Jurkat, Clone E6-1 (cell line): ENCODE measurements at places on chromosomes 2 and 18.
A peak's percentile ranks its signal among the peaks of the same experiment; 100 is the strongest.

DNA sequence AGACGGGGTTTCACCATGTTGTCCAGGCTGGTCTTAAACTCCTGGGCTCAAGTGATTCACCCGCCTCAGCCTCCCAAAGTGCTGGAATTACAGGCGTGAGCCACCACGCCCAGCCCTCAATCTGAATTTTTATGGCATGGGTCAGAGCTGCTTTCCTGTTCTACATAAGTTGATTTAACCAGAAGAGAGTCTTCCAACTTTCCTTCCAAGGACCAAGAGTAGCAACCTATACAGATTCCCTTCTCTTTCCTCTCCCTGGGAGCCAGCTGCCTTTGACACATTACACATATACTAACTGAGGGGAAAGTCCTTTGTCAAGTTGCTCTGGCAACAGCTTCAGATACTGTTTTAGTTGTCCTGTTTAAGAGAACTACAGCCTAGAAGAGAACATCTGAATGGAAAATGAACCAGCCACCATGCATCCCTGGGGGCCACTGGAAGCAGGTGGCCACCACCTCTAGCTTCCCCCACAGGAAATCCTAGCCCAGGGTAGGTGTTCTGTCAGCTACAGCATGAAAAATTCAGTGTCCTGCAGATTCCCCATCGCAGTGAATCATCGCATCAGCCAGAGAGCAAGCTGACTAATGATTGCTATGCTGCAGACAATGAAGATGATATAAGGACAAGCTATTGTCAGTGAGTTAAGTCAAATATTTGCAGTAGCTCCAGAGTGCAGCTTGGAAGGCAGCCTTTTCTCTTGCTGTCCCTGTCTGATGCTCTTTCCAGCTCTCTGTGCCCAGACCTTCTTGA, 62.9 kb downstream of the POMC start:
- DNase-seq, result no peak

DNA sequence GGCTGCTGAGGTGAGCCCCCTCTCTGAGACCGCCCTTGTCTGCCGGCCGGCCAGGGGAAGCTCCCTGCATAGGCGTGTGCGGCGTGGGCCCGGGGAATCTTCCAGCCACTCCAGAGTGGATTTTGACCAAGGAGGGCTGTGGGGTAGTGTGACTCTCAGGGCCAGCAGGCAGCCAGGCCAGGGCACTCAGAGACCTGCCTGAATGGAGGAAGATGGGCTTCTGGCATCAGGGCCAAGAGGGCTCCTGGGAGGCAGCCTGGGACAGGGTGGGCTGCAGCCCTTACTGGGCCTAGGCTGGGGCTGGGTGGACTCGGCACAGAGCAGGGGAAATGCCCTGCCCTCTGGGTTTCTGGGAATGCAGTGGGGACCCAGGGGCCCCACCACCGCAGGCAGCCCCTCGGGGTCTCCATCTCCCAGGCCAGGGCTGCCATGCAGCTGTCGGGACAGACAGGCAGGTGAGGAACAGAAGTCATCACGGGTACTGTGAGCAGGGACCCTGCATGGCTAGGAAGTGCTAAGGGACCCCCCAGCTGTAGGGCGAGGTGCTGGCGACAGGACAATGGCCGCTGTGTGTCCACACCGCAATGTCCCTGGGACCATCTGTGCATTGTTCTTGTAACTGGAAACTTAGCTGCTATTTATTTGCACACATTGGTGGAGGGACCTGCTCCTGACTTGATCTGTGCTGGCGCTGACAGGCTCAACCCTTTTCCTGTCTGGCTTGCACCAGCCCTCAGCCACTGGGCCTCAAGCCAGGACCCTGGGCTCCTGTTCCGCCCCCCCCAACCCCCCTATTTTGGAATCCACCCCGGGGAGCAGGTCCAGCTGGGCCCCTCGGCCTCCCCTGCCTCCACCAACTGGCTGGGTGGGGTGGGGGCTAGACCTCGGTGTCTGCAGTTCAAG, 4.1 kb downstream of the PDCD1 start:
- DNase-seq, result no peak

GRCh38 chr2:100039291-100039980, 103.0 kb downstream of the AFF3 start:
- DNase-seq, result no peak

- no peak for DNase-seq
Measured at GRCh38 chr2:206218796-206219499, 55.5 kb upstream of the ZDBF2 start.

DNA sequence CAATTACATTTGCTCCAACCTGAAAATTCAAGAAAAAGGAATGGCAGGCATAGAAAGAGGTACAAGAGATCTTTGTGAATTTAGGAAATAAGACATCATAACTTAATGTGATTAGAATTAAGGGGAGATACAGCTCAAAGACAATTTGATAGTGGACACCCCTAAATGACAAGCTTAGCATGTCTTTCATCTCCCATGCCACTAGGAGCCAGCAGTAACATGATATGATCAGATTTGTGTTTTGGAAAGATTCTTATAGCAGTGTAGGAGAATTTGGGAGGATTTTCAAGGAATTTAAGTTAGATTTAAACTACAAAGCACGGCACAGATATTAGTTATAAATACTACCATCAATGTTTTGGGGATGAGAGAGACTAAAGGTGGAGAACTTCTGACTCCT, 340.8 kb downstream of the RDH14 start:
- no peak for DNase-seq

DNA sequence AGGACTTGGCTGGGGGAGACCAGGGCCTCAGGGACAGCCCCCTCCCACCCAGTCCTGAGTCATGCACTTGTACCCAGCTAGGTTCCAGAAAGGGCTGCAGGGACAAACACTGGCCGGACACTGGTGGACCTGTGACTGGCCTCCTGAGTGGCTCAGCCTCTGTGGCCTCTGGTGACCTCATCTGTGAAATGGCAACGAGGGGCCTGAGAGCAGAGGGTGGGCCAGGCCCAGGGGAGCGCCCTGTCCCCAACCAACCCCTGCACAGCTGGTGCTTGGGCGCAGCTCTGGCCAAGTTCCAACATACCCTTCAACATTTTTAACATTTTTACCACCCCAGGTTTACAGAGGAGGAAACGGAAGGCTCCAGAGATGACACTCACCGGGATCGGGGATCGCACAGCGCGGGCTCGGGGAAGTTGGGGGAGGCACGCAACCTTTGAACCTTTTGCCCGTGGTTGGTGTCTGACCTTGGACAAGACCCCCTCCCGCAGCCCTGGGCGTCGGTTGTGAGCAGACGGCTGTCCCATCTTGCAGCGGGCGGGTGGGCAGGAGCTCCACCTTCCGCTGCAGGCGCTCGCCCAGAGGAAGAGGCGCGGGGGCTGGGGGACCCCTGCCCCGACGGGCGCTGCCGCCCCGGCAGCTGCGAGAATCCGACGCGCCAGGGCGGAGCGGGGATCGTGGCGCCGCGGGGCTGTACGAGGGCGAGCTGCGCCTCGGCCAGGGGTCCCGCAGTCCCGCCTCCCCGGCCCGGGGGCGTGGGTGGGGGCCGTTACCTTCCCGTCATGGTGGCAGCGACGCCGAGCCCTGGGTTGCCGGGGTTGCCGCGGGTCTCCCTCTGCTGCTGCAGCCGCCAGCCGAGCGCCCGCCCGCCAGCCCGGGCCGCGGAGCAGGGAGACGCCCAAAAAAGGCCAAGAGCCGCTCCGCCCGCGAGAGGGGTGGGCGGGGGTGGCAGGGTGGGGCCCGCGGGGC, 805 bp downstream of the LIMS2 start:
- no peak for DNase-seq

GRCh38 chr18:30920351-30920750, 122.2 kb downstream of the DSC3 start:
- no peak for DNase-seq

GRCh38 chr2:195138435-195138834, 518.6 kb upstream of the SLC39A10 start:
- no peak for DNase-seq

- no peak for DNase-seq
Measured at GRCh38 chr2:157871415-157871814, 4.7 kb downstream of the ACVR1 start.

DNA sequence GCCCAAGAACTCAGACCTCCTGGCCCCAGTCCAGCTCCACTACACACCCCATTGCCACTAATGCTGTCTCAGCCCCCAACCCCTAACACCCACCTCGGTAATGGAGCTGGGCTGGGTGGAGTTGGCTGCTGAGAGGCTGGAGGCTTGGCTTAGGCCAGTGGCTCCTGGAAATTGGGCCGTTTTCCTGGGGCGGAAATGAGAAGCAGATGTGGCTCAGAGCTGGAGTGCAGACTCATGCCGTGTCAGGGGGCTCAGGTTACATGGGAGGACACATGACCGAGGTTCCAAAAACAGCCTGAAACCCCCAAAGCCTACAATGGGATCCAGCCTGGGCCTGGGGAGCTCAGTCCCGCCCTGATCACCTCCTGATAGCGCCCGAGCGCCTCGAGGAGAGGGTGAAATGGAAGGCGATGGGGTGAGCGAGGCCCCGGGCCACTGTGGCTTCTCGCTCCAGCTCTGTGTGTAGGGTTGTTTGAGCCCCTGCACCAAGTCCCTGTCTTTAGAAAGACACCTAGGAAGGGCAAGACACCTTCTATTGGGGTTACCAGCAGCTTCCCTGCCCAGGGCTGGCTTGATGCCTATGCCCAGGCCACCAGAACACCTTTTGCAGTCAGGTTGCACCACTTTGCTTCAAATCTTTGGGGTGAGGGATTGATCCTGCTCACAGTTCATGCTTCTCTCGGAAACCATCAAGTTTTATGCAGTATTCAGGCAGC, 175.7 kb upstream of the HAAO start:
- DNase-seq, result no peak

DNA sequence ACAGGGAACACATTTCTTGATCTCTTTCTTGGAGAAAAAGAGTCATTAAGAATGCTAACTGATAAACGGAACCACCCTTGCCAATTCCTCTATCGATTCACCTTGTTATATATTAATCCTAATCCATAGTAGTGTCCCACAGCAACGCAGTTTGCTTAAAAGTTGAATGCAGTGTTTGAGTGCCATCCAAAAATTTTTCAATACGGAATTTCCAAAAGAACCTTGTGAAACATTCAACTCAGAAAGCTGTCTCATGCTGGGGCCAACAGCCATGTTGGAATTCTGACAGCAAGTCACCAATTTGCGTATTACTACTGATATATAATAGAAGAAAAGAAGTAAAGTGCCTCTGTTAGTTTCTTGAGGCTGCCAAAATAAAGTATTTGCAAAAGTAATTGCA, 42.3 kb downstream of the ANXA4 start:
- DNase-seq, result no peak

DNA sequence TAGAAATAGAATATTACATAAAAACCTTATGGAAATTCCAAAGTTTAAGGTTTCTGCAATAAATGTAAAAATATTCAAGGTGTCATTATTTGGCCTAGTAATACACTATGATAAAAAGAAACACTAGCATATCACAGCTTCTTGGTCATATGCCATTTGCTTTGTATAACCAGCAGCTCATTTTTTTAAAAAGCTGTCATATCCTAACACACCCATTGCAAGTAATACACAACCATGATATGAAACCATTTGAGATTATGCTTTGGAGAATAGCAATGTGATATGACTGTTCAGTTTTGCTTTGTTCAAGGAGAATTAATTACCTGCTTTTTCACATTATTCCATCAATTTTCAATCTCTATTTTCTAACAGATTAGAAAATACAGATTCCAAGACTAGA, 149.0 kb downstream of the IKZF2 start:
- no peak for DNase-seq

GRCh38 chr2:215598376-215598975, 162.6 kb upstream of the FN1 start:
- no peak for DNase-seq

DNA sequence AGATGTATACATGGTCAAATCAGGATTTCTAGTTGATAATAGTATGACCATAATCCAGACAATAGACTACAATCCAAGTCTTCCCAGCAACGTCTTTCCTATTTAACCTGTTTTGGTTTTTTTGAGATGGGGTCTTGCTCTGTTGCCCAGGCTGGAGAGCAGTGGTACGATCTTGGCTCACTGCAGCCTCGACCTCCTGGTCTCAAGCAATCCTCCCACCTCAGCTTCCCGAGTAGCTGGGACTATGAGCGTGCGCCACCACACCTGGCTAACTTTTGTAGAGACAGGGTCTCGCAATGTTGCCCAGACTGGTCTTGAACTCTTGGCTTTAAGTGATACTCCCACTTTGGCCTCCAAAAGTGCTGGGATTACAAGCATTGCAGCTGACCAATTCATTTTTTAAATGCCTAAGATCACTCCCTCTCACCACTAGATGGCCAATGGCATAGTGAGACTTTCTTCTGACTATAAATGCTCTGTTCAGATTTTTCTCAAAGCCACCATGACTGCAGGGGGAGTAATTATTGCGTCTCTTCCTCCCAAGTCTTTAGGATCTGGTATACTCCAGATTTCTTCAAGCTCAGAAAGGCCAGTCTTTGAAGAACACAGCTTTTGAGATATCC, 47.6 kb downstream of the HNRNPLL start:
- DNase-seq, result peak; percentile 8

DNA sequence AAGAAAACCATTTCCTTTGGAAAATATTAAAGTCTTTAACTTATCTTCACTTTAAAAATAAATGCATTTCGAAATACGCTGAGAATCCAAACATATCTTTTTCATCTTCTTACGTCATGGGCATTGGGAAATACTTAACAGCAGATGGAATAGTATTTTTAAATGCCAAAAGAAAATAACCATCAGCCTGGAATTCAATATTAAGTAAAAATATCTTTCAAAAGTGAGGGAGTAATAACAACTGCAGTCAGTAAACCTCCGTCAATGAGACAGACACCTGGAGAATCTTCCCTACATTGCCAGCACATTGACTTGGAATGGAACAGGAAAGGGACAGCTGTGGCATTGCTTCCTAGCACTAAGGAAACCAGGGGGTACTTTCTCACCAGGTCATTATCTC, 290.4 kb upstream of the TNP1 start:
- no peak for DNase-seq

- DNase-seq, result peak; percentile 32
Measured at GRCh38 chr2:199704358-199705238, 146.4 kb downstream of the FTCDNL1 start.

- DNase-seq, result no peak
Measured at GRCh38 chr2:132620115-132620514, 49.9 kb downstream of the LYPD1 start.

DNA sequence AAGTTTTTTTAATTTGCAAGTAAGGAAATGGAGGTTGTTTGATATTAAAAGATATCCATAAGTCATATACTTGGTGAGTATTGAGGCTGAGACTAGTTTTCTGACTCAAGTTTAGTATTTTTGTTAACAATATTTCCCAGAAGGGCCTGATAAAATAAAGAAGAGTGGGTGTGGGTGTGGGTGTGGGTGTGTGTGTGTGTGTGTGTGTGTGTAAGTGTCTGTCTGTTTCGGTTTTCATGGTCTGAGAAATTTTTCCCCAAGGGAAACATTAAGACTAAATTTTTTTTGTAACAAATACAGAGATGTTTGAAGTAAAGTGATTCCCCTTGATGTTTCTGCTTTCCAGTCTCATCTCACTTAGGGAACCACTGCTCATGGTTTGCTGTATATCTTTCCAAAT, 36.5 kb downstream of the PPM1B start:
- no peak for DNase-seq

DNA sequence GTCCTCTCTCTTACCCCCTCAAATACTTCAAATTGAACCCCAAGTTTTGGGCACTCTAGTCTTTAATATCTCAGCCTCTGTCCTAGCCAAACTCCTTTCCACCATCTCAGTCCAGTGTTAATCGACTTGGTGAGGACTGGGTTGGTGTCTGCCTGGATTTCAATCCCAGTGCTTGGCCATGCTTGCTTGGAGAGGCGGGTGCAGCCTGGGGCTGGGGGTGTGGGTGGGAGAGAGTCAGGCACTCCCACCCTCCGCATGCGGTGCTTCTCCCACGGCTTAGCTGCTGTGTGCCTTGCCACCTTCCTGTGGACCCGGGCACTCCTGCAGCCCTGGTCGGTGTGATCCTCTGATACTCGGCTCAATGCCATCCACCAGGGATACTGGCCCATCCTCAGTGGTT, 220.8 kb upstream of the HDAC4 start:
- DNase-seq, result no peak
